ENCODE measurements at places on chromosomes 12 and 14.

- DNase-seq = no peak
These were observed 1.4 kb upstream of the HMGA2 start for GRCh38 chr12:65822732-65823512.

GRCh38 chr12:4134448-4135263 lies 138.9 kb upstream of the CCND2 start:
- DNase-seq = no peak

DNA sequence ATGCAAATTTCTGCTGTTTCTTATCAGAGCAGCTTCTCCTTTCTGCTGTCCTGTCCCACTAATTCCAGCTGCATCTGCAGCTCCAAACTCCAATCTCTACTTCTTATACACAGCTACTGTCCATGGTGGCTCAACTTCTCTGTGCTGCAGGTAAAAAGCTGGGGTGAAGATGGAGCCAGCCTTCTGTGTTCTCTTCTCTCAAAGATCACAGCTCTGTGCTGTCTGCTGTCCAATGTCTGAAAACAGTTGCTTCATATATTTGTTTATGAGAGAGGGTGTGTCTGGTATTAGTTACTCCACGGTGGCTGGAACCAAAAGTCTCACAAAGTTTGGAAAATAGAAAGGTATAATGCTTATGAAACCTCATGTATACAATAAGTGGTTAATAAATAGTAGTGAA lies 445.8 kb upstream of the TBX3 start:
- DNase-seq = no peak

- DNase-seq = peak; percentile 37
These were observed at the start of gene ZBTB39 for GRCh38 chr12:57005980-57006808. Gene ZBTB39 (minus strand): TSS chr12:57006546. CDS start chr12:57004917, 1,629 bp downstream.

DNA sequence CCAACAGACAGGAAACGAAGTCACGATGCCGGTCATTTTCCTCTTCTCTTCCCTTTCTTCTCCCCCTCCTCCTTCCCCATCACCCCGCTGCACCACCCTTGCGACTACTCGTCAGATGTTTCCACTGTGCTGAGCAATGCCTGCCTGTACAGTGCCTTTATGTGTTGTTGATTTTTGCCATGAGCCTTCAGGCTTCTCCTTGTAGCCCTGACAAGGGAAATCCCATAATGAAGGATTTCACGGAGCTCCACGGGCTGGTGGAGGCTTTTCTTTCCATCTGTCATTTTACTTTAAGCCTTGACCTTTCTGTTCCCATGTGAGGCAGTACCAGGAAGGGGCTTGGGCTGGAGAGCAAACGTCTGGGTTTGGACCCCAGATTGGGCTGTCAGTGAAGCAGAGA lies 28.7 kb upstream of the CCND2 start:
- DNase-seq = no peak

GRCh38 chr14:54974788-54975414 lies 52.0 kb downstream of the WDHD1 start:
- no peak for DNase-seq

DNA sequence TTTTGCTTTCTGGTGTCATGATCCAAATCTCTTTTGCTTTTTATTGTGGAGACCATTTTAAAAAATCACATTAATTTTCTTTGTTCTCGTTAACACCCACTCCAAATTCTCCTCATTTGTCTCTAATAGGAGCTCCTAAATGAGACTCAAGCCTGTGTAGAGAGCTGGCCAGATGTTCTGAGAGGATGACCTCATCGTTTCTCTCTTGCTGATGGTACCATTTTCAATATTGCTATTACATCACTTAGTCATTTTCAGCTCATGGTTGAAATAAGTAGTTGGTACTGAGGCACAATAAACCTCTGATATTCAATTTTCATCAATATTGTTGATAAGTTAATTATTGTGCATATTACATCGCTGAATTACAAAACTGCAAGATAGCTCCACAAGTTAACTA lies 31.5 kb downstream of the SPTB start:
- no peak for DNase-seq

DNA sequence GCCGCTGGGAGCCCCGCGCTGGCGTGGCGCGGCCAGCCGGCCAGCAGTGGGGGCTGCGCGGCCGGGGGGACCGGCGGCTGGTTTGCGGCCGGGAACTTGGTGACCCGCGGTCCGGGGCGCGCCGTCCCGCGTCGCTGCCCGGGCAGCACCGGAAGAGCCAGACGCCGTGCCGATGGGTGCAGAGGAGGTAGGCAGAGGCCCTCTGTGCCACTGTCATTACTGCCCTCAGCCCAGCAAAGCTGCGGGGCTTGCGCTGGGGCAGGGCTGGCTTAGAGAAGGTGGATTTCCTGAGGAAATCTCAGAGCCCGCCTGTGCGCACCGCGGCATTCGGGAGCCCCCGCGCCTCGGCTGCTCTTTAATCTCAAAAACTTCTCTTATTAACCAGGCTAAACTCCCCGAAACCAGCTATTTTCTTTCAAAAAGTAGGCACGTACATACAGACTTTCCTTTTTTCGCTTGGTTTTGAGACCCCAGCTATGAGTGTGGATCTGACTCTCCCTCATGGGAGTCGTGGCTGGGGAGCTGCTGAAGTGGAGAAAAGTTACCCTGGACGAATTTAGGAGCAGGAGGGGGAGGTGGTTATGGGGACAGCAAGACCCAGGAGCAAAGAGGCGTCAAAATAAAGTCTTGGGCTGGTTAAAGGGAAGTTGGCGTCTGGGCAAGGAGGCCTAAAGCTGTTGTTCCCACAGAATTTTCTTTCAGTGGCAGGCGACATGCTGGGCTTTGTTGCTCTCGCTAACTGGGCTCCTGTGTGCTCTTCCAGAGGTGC lies 802 bp downstream of the SUSD6 start:
- no peak for DNase-seq

DNA sequence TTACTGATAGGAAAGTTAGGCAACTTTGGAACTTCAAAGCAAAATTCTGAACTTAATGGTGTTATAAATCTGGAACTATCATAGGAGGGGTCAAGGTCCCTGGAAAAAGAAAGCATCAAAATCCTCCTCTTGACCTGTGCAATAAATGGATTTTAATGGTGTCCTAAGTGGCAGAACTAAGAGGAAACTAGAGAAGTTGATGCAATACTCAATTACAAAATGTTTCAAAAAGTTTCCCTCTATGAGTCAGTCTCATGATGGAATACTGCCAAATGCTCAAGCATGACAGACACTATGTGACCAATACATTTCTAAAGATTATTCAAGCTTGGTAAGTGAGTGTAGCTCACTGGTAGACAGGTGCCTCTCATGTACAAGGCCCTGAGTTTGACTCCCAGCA lies 47.7 kb upstream of the ERGIC2 start:
- DNase-seq = no peak

DNA sequence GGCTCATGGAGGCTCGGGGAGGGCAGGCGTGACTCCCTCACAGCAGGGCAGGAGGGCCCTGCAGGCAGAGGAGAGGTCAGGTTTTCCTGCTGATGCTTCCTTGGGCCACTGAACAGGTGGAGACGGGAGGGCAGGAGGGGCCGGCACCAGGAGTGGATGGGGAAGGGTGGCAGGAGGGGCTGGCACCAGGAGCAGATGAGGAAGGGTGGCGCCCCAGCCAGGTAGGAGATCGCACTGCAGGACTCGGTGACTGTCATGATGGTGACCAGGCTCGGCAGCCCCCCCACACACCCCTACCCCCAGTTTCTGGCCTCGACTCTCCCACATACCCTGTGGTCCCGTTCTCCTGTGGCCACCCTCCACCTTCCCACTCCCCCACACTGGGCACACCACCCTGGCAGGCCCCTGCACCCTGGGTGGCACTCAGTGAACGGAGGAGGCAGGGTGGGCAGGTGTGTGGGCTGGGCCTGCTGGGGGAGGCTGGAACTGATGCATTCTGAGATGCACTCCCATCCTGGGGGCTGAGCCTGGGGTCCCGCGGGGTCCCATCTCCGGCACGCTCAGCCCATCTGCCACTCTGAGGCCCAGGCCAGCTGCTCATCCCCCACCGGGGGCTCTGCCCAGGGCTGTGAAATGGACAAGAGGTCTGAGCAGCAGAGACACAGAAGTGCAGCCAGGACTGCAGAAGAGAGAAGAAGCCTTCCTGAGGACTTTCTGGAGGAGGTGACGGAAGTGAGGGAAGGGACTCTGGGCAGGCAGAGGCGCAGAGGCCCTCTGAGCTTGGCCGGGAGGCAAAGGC lies 2.8 kb downstream of the NUDT14 start:
- no peak for DNase-seq

All from stimulated activated CD8-positive, alpha-beta memory T cell treated with anti-CD3 and anti-CD28 coated beads, Interleukin-7, amount 100 ng/mL, for 1 hour (primary cell).